Effector CD4-positive, alpha-beta T cell (primary cell): ENCODE measurements at places on chromosomes 12 and 14.

DNA sequence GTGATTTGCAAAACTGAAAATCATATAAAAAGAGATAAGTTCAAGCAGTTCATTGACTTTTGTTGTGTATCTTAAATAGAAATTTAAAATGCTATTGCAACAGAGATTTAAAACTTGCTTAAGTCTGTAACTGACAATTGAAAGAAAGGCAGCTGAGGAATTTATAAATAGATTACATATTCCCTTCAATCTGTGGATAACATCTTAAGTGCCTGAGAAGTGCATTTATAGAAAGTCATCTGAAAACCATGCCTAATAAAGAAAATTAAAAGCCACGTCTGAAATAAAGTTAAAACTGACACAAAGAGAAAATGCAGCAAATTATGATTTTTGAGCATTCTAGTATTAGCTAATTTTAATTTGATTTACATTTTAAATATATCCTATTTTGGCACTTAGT lies 479.8 kb downstream of the MDGA2 start:
- DNase-seq, result no peak

- no peak for DNase-seq
These were observed 30.6 kb upstream of the SYCP3 start for GRCh38 chr12:101769865-101770264.

GRCh38 chr12:132411457-132411856 lies 78.5 kb upstream of the FBRSL1 start:
- DNase-seq, result no peak

DNA sequence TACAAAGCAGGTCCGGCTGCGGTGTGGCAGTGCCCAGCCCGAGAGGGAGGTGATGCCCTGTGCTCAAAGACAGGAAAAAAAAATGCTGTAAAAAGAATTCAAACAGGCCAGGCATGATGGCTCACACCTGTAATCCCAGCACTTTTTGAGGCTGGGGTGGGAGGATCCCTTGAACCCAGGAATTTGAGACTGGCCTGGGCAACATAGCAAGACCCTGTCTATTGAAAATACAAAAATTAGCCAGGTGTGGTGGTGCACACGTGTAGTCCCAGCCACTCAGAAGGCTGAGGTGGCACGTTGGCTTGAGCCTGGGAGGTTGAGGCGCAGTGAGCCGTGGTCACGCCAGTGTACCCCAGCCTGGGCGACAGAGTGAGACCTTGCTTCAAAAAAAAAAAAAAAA lies 26.4 kb downstream of the DNAH10 start:
- DNase-seq, result no peak
